NCI-H1092 treated with DMSO at 0.1 percent for 48 hours (cell line): ENCODE measurements at places on chromosomes 16 and 17.

- DNase-seq: no peak
Observed at GRCh38 chr16:60646631-60647030, 1389.6 kb downstream of the CDH8 start.

DNA sequence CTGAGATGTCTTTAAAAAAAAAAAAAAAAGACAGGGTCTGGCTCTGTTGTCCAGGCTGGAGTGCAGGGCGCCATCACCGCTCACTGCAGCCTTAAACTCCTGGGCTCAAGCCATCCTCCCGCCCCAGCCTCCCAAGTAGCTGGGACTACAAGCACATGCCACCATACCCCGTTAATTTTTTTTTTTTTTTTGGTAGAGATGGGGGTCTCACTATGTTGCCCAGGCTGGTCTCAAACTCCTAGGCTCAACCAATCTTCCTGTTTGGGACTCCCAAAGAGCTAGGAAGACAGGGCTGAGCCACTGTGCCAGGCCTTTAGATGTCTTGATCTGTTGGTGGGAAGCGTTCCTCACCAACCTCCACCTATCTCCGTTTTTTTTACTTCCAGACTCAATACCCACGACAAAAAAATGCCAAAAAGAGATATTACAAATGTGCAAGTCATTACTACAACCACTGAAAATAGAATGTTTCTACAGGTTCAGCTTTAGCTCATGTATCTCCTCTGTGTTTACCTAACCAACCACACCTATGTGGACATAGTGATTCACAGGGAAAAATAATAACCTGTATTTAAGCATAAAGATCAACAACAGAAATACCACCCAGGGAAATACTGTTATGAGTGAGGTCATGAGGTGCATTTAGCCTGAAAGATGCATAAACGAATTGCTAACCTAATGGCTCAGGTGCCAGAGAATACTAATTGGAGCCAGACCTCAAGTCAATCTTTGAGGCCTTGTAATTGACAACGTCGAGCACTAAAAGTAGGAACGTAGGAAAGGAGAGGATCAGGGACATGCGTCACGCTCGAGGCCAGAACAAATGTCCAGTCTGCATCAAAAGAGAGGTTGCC lies 22.6 kb downstream of the NACA2 start:
- no peak for DNase-seq

DNA sequence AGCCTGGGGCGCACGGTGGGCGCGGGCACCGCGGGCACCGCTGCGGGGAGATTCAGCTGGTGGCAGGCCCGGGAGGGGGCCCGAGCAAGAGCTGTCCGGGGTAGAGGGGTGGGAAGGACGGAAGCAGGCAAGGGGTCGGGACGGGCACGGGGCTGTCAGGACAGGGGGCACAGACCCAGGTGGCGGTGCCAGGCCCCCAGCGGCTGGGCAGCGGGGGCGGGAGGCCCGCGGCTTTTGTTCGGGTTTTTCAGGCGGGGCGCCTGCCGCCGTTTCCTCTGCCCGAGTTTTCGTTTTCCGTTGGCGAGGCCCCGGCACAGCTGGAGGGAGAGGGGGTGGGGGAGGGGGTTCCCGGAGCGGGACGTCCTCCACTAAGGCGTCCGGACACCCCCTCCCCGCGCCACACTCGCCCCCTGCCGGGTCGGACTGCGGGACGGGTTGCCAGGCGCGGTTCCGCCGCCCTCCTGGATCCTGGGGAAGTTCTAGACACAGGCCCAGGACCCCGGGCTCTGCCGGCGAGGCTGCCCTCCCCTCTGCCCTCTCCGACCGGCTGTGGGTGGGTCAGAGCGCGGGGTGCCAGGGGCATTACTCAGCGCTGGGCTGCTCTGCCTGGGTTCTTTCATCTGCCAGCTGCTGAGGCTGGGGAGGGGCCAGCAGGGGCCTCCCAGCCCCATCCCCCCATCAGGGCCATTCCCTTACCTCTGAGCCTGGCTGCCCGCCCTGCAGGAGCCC lies 543 bp downstream of the ARHGAP23 start:
- no peak for DNase-seq

- DNase-seq: no peak
Observed at GRCh38 chr16:28503470-28504259, 3.0 kb downstream of the IL27 start.

DNA sequence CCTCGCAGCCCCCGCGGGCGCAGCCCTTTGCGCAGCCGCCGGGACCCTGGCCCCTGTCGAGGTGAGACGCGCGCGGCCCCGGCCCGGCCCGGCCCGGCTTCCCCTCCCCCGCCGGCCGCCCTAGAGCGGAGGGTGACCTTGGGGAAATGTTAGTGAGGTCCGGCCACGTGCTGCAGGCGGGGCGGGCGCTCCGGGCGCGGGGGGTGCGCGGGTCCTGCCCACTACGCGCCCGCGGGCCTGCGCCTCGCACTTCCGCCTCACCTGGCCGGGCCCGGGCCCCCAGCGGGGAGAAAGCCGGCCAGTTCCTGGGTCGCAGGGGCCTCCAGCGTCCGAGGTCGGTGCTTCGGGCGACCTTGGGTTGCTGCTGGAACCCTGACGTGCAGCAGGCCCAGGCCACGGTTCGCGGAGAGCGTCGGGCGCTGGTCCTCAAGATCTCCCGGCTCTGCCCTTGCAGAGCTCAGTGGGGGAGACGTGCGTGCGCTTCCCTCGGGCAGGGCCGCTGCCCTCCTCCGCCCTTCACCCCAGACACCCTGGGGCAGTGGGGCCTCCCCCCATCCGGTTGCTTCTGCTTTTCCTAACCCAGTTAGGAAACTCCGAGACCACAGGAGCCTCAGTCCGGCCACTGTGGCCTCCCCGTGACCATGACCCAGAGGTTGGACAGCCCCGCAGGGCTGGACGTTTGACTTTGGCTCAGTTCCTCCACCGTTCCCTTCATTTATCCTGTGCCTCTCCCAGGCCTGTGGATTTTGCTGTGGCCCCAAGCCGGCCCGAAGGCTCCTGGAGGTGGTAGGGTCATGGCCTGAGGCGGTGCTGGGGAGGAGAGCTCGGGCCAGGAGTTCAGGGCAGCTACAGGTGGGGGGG lies 791 bp downstream of the MCRIP2 start:
- DNase-seq: no peak

DNA sequence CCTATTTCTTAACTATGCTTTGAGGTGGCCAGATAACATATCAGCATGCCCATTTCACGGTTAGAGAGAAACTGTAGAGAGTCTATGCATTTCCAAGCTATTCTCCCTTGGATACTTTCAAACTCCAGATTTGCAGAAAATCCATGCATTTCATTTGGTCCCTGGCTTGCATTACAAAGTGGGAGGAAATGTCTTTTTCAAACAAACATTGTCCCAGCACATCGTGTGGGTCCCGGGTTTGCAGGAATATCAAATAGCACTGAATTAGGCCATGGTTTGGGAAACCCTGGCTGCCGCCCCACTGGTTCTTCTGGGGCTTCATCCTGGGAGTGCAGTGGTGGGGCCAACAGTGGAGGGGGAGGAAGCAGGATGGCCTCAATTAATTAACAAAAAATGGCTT lies 171.9 kb downstream of the IRX5 start:
- no peak for DNase-seq

- peak; percentile 9 for DNase-seq
Observed at GRCh38 chr16:54446639-54447038, 160.1 kb upstream of the IRX3 start.

- DNase-seq: peak; percentile 56
Observed at GRCh38 chr16:85248342-85248741, 136.1 kb upstream of the CIBAR2 start.
